ENCODE measurements at places on chromosomes 5 and 9. TPM values are rescaled to one million over a fixed set of nuclear protein-coding genes. Genes with fewer than 3 reads are reported as not detected.
A peak's percentile ranks its signal among the peaks of the same experiment; 100 is the strongest.

DNA sequence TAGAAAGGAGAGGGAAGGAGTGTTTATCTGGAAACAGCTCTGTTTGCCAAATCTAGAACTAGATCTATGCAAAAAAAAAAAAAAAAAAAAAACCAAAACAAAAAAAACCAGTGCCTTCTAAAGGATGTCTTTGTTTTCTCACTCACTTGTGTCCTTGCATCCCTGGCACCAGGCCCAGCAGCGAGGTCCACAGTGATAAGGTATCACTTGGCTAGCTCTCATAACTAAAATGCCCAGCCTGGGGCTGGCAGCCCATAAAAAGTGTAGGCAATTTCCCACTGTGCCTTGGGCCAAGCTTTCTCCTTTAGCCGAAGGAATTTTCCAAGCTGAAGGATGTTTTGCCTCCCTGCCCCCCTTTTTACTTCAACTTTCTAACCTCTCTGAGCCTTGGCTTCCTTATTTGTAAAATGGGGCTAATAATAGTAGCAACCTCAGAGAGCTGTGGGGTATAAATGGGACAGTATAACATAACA lies 20.8 kb downstream of the RGS3 start:
- DNase-seq: no peak

DNA sequence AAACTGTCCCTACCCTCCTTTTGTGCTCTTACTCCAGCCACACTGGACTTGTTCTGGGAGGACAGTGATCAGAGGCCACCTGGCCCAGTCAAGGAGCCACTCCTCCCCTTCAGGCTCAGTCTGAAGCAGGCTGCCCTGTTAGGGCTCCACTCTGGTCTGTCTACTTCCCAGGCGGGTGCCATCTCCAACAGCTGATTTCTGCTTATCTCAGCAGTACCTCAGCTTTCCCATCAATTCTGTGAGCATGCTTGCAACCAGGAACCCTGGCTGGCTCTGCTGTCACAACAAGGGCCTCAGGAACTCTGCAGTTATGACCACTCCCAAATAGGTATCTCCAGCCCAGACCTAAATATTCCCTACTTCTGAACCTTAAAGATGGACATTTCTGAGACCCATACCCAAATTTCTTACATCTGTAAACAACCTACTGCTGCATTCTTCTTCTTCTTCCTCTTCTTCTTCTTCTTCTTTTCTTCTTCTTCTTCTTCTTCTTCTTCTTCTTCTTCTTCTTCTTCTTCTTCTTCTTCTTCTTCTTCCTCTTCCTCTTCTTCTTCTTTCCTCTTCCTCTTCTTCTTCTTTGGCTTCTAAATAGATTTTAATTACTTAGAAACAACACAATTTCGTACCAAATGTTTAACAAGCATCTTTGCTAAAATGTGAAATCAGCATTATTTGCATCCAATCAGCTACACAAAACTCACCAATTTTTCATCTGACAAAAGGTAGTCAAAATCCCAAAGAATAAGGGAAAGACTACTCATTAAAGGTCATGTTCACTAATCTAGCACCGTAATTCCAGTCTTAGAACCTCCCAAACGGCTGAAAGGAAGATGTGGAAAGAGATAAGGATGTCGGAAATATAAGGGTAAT lies 13.6 kb upstream of the SLC22A4 start:
- no peak for DNase-seq

DNA sequence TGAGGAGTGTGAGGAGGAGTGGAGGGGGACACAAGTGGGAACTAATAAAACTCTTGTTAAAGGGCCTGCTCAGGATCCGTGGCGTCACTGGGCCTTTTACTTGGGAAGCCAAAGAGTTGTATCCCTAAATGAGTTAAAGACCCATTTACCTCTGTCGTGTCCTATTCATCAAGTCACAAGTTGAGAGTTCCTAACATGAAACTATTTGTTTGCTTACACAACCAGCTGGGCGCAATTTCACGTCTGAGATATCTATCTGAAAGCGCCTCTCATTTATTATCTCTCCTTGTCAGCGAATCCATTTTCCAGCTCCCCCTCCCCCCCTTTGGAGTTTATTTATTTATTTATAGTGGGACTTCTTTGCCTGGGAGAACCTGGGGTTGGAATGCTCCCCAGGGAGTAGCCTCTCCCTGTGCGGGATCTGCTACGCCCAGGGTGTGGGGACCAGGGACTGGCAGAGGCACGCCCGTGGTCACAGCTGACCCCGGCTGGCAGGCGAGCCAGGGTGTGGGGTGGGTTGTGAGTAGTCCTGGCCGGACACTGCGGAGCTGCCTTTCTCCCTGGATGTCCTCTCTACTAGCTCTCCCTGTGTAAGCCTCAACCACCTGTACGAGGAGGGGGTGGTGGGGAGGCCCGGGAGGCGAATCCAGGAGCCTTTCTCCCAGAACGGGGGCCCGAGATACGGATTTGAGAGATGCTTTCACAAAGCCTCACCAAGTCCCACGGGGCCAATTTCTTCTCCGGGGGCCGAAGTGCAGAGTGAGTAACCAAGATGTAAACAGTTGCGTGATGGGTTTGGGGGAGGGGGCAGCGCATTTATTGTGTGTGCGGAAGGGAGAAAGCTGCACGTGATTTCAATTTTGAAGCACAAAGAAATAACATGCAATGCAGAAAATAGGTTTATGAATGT lies 15.3 kb downstream of the NR2F1 start:
- DNase-seq: no peak

- no peak for DNase-seq
These were observed 28.6 kb upstream of the CPEB4 start for GRCh38 chr5:173859408-173860159.

GRCh38 chr5:123965626-123966025 lies 453.6 kb downstream of the CSNK1G3 start:
- DNase-seq: no peak

DNA sequence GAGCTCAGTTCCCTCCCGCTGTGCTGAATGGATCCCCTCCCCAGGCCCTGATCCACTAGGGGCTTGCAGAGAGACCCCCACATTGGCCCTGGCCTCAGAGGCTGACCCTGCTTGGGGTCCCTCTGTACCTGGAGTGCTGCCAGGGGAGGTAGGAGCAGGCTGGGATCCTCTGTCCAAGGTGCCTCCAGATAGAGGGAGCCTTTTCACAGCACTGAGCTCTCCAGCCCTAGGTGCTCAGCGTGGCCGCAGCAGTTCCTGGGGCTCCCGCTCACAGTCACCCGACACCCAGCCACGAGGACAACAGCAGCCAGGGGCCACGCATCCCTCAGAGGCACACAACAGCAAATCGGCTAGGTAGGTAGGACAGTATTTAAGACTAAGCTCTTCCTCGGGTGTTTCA lies 62.2 kb upstream of the IRX2 start:
- DNase-seq: no peak

GRCh38 chr5:18799482-18800128 lies 1165.3 kb downstream of the TAF11L14 start:
- no peak for DNase-seq

GRCh38 chr5:151970885-151971284 lies 46.2 kb upstream of the GLRA1 start:
- peak; percentile 30 for DNase-seq

GRCh38 chr9:105007143-105007542 lies 79.2 kb upstream of the ABCA1 start:
- peak; percentile 85 for DNase-seq

DNA sequence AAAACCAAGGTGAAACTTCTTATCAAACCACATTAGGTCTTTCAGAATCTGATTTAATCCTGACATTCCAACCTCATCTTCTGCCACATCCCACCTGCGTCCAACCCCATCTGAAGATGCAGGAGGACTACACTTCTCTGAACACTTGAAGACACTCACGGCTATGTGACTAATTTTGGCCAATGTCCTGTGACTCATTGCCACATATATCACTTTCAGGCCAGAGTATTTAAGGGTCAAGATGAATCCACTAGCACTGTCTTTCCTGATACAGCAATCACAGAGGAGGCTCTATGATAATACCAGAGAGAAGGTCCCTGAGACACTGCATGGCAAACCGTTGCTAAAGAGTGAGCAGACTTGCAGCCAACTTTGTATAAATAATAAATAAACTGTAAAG lies 323.4 kb downstream of the NR2F1-AS1 start:
- DNase-seq: peak; percentile 20

DNA sequence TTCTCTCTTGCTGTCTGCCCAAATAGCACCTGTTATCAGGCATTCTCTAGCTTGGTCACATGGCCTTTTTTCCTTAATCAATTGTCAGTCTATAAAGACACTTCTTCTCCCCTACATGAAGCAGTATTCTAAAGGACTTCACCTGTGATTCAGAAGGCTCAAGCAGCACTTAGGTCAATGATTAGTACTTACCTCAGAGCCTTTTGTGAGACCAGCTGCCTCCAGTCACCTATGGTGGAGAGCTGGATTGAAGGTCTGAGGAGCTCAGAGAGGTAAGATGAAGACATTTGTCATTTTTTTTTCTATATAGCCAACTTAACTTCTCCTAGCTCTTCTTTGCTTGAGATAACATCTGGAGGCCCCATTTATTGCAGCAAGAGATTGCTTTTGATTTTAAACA lies 278.3 kb upstream of the PCSK5 start:
- DNase-seq: no peak

- peak; percentile 39 for DNase-seq
These were observed at the start of gene PCDHGB2 for GRCh38 chr5:141359790-141360426. Gene PCDHGB2 (plus strand): TSS chr5:141359994. CDS start chr5:141360136, 142 bp downstream.

Gene HSD17B3
- 0.74 TPM for total RNA-seq

Gene CTSV
- total RNA-seq: 1.9 TPM

Gene CCNB1
- total RNA-seq: 84.3 TPM

Gene GRIN1
- 1.4 TPM for total RNA-seq

Measured in MCF 10A (cell line).